ENCODE measurements at places on chromosomes 4 and X. TPM values are rescaled to one million over a fixed set of nuclear protein-coding genes. Genes with fewer than 3 reads are reported as not detected.

CMC4 gene
- polyA plus RNA-seq: 23.9 TPM

LARP7 gene
- polyA plus RNA-seq: 30.5 TPM

CRMP1 gene
- polyA plus RNA-seq: 0.13 TPM

HERC5 gene
- polyA plus RNA-seq: 0.79 TPM

CTAG2 gene
- not detected for polyA plus RNA-seq
